Fibroblast of skin of left biceps (primary cell): ENCODE measurements at places on chromosomes 11 and 22.

DNA sequence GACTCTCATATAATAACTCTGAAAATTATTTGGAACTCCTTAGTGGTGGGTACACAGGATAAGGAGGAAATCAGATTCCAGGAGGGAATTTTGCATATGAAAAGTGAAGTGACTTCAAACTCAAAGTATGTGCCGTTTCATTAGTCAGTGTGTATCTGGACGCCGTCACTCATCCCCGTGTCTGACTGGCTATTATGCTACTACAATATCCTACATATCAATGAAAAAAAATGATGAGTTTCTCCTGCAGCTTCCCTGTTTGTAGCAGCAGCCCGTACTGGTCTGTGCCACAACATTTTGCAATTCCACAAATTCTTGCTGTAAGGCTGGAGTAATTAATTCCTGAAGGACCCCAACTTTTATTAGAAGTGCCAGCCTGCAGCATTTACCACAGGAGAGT is 16.5 kb downstream of the WT1 start:
- no peak for DNase-seq

DNA sequence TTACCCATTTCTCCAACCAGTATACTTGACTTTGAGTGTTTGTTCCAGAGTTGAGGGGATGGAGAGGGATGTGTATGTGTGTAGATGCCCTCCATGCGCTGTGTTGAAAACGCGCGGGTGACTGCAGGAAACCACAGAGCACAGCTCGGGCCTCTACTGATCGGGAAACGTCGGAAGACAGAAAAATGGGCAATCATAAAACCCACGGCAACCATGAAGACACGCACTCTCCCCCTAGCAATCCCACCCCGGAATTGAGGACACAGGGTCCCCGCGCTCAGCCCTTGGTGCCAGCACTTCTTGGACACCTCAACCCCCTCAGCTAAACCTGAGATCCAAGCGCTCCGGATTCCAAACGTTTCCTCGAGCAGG is 251 bp upstream of the UQCC3 start:
- DNase-seq: no peak

- DNase-seq: no peak
Observed at GRCh38 chr11:125082611-125083311, 19.7 kb downstream of the SLC37A2 start.

GRCh38 chr22:35064664-35065063 is 1.3 kb upstream of the ISX start:
- no peak for DNase-seq

DNA sequence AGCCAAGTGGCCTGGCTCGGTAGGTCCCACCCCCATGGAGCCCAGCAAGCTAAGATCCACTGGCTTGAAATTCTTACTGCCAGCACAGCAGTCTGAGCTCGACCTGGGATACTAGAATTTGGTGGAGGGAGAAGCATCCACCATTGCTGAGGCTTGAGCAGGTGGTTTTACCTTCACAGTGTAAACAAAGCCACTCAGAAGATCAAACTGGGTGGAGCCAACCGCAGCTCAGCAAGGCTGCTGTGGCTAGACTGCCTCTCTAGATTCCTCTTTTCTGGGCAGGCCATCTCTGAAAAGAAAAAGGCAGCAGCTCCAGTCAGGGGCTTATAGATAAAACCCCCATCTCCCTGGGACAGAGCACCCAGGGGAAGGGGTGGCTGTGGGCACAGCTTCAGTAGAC is 22.3 kb upstream of the OR5B21 start:
- no peak for DNase-seq

DNA sequence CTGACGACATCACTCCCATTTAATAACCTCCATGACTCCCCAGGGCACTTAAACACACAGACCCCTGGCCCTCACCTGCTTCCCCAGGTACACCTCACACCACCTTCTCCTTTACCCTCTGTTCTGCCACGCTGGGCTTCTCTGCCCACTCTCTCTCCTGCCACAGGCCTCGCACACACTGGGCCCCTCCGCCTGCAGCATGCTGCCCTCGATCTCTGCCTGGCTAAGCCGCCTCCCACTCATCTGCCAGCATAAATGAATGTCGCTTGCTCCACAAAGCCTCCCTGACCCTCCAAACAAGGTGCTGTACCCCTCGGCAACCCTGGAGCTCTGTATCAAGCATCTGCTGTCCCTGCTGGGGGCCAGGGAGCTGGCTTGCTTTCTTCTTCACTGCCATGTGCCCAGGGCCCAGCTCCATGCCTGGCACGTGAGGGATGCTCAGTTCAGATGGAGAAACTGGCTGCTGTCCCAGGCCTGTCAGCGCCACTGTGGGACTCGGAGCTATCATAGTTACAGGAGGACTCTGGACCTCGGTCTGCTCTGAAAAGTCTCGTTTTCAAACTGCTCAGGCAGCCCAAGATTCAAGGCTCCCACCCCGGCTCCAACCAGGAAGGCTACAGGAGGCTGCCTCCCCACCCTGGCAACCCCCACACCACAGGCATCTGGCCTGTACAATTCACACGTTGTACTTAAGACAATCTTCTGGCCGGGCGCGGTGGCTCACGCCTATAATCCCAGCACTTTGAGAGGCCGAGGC is 11.9 kb downstream of the TTLL1 start:
- DNase-seq: no peak

- DNase-seq: no peak
Observed at GRCh38 chr22:26684168-26684567, 26.8 kb downstream of the MIAT start.

- no peak for DNase-seq
Observed at GRCh38 chr11:134469627-134470026, 57.6 kb upstream of the B3GAT1 start.

DNA sequence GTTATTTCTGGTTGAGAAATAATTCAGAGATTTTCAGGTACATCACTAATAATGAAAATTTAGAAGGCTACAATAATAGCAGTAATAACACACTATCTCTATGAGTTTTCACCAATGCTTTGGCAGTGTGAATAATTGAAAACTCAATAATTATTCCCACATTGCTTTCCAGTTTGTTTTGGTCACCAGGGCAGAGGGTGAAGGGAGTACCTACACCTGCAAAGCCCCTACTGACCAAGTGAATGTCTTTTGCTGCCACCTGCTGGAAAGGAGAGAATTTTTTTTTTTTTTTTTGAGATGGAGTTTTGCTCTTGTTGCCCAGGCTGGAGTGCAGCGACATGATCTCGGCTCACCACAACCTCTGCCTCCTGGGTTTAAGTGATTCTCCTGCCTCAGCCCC is 3.2 kb downstream of the NELL1 start:
- DNase-seq: no peak

DNA sequence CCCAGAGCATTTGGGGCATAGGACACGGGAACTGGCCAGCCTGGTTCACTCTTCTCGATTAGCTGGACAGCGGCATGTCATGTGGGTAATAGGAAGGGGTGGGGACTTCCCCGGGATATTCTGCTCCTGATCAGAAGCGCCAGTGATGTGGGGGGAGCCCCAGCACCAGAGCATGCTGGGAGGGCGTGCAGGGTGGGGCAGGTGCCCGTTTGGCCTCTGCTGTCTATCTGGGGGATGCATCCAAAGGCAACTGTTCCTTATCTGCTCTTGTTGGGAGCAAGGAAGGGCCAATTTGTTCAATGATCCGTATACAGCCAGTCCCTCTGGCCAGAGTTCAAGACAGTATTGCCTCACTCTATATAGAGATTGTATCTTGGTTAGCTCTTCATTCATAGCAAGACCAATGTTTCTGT is 43.6 kb downstream of the PPARA start:
- no peak for DNase-seq

- DNase-seq: no peak
Observed at GRCh38 chr11:884578-885070, 26.0 kb downstream of the CHID1 start.

DNA sequence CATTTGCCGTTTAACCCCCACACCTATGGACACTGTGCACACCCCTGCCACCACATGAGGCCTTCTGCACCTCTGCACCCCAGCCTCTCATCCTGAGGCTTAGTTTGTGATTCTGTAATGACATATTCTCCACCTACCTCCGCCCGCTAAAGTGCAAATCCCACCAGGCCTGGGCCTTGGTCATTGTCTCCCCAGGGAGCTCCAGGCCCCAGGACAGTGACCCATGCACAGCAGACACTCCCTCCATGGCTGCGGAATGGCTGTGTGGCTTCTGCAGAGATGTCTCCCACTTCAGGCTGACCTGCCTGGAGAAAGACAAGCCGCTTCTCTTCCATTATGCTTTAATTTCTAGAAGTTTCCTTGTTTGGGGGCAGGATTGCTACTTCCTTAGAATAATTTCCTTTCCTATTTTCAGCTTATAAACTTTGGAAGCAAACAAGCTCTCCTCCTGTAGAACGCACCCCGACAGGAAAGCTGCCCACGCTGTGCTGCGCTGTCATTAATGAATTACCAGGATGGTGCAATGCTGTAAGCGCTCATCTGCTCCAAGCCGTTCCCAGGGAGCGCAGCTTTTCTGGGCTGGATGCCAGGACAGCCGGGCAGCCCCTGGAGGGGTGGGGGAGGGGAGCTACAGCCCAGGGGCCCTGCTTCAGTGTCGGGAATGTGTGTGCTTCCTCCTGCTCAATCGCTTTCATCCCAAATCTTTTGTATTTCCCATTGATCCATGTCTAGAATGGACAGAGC is 618.0 kb downstream of the BRD1 start:
- DNase-seq: no peak

GRCh38 chr22:40654522-40655167 is 18.1 kb upstream of the MRTFA start:
- peak; percentile 33 for DNase-seq

- no peak for DNase-seq
Observed at GRCh38 chr11:30568931-30569330, 17.2 kb downstream of the MPPED2 start.

DNA sequence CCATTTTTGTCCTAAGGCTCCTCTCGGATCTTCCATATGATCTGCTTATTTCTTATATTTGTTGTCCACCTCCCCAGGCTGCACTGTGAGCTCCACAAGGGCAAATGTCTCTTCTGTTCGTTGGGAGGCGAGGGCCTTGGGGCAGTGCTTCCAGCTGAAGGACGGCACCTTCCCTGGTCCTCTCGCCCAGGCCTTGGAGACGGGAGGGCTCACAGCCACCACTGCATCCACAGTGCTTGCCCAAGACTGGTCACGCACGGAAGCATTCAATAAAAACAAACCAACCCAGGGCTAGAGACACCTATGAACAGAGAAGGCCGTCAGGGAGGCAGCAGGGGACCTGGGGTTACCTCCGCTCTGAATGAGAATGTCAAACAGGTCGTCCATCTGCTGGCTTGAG is 46.2 kb downstream of the SGSM3 start:
- no peak for DNase-seq

- no peak for DNase-seq
Observed at GRCh38 chr11:117862019-117862725, 14.3 kb downstream of the FXYD6 start.

DNA sequence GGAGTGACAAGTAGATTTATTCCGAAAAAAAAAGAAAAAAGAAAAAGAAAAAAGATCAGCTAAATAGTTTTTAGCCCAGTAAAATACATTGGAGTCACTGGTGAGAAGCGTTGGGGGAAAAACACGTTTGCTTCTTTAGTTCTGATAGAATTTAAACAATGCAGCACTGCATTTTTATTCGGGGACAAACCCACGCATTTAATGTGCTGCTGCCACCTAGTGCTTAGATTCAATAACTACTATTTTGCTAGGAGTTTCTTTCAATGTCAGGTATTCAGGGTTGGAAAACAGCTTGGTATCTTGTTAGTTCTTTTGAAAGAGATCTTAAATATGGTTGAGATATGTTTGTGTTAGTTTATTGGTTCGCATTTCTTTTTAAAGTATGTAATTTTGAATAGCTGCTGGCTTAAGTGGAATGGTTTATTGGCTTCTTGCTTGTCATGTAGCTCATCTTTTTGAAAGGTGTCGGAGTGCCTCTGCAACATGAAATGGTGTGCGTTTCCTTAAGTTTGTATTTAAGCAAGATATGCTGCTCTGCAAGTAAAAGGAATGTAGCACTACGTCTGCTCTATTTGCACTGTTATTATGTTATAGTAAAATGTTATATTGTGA is 41.9 kb downstream of the SVIP start:
- DNase-seq: peak; percentile 11

DNA sequence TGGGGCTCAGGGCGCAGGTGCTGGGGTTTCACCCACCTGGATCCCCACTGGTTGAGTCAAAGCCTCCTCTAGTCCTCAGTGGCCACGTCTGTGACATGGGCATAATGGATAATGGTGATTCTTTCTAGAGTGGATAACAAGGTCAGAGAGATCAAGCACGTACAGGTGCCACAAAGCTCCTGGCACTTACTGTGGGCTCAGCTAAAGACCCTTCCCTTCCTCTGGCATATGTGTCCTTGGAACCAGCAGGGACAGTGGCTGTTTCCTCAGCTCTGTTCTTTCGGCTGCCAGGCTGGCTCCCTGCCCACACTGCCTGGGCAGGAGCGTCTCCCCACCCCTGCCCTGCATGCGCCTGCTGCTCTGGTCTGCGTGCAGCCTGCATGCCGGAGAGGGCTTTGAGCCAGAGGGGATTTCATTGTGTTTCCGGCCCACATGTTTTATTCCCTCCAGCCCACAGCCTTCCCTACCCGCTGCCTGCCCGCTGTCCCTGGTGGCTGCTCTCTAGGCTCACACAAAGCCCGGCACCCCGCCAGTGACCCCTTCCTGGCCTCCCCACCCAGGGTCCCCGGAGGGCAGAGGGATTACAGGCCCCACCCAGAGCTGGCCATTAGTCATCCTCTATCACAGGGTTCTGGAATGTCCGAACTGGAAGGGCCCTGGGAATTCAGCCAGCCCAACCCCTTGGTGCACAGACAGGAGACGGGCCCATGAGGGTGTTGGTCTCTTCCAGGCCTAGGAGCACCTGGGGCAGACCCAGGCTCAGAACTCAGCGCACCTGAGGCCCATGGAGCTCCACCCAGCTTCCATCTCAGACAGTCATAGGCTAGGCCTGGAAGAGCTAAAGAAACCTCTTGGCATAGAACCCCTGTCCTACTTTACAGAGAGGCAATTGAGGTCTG is 55.3 kb upstream of the GCAT start:
- DNase-seq: peak; percentile 45

DNA sequence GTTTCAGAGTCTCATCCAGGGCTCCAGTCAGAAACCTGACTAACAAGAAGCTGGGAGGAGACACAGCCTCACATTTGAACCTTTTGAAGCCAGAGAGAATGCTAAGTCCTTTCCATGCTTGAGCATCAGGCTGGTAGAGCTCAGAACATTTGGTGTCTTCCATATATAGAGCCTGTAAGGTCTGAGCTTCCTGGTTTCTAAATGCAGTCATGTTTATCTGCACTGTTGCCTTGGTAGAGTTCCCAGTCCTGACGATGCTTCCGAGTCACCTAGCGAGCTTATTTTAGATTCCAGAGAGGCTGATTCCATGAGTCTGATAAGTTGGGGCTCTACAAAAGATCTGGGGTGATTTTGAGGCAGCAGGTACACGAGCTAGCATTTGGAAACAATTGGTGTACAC is 68.4 kb upstream of the SORL1 start:
- no peak for DNase-seq

- DNase-seq: no peak
Observed at GRCh38 chr11:107931206-107931605, 3.0 kb downstream of the RAB39A start.
